ENCODE measurements at places on chromosomes 6 and 20. TPM values are rescaled to one million over a fixed set of nuclear protein-coding genes. Genes with fewer than 3 reads are reported as not detected.

Gene IL20RA
- 0.39 TPM for total RNA-seq

- DNase-seq, result no peak
Measured at GRCh38 chr6:20210158-20210557, 2.1 kb downstream of the MBOAT1 start.

DNA sequence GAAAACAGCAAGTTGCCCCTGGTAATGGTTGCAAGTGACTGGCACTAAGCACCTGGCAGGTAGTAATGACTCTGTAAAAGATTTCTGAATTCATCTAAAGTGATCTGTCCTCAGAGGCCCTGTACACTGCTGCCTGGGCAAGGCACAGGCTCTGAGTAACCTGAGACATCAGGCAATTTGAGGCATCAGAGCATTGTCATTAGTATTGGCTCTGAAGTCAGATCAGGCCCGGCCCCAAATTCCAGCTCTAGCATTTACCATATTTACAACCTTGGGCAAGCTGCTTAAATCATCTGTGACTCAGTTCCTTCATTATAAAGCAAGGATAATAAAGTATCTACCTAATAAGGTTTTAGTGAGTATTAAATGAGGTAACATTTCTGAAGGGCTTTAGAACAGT lies 17.3 kb upstream of the TENT5A start:
- no peak for DNase-seq

GRCh38 chr6:118101220-118101619 lies 194.2 kb downstream of the SLC35F1 start:
- DNase-seq, result no peak

DNA sequence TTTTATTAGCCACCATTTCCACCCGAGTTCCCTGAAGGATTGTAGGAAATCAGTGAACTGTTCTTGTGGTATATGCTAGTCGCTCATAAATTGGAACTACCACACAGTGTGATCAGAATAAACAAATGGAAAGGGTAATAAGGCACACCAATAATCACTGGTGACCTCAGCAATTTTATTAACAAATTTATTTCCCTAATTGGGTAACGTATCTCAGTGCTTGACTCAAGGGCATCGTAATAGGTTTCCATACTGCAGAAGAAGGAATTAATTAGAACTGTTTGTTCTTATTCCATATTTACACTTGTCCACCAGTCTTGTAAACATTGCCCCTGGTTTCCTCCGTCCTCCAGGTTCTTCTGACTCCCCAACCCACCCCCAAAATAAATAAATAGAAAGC lies 10.0 kb upstream of the UQCC2 start:
- DNase-seq, result no peak
